ENCODE measurements at places on chromosomes 1 and 21.

DNA sequence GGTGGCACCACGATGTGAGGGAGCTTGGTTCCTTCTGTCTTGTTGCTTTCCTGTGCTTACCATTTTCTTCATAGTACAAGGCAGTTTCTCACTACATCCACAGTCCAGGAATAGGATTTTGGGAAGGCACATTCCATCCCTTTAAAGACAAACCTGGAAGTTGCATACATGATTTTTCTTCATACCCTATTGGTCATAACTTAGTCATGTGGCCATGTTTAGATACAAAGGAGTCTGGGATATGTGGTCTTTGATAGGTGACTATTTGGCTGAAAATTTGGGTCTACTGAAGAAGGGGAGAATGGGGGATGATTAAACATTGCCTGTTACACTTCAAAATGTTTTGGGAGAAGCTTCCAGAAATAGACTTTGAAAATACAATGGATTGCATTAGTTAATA, 7.0 kb downstream of the DYRK1A start:
- no peak for DNase-seq

DNA sequence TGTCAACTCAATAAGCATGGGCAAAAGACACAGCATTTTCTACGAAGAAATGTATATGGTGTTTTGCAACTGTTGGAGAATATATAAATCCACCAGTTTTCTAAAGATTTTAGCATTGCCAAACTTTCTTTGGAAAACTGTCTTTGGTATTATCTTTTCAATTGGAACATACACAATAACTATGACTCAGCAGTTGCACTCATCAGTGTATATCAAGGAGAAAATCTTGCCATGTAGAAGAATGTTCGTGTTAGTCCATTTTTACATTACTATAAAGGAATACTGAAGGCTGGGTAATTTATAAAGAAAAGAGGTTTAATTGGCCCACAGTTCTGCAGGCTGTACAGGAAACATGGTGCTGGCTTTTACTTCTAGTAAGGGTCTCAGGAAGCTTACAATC, 41.1 kb downstream of the PRKAA2 start:
- no peak for DNase-seq

GRCh38 chr1:150544204-150544603, 5.0 kb upstream of the ADAMTSL4 start:
- no peak for DNase-seq

DNA sequence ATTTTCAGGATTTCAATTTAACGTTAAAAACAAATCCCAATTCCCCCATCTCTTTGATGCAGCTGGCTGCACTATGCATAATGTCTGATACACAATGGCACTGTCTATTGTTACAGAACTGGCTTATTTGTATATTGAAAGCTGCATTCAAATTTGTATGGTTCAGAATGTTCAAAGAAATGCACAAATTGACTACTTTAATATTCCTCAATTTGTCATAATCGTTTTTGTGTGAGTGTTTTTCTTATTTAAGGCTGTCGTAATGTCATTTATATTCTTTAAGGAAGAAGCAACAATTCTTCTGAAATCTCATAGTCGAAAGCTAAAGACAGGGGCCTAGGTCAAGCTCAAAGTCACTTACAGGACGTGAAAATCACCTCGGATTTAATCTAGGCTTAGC, 341.4 kb upstream of the ZRANB2 start:
- DNase-seq, result no peak

GRCh38 chr1:107251839-107252238, 111.0 kb downstream of the NTNG1 start:
- DNase-seq, result no peak

DNA sequence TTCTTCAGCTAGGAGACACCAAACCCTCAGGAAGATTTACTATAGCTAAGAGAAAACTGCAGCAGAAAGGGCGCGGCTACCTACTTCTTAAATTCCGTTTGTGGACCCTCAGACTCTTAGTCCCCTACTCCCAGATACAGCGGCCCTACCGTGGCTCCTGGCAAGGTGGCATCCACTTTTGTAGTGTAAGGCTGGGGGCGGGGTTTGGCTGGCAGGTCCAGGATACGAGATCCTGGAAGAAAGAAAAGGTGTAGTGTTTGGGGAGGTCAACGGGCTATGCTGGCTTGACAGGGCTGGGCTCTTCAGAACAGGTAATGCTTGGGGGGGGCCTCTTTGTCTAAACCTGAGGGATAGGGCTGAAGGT, 280 bp downstream of the CREB3L4 start:
- DNase-seq, result no peak

- DNase-seq, result no peak
Observed at GRCh38 chr1:82299656-82300055, 498.9 kb downstream of the ADGRL2 start.

DNA sequence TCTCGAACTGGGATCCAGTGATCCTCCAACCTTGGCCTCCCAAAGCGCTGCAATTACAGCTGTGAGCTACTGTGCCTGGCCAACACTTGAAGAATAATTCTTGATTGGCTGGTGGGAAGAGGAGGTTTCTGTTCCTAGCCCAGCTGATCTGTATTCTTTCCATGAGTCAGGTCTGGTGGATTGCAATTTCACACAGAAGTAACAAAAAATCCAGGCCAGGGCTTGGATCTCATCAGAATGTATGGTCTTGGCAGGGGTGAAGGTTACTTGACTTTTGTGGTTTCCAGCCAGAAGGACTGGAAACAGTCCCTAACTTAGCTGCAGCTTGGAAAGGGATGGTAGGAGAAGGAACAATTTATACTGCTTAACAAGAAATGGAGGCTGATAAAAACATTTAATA, 5.1 kb upstream of the HP1BP3 start:
- DNase-seq, result no peak

DNA sequence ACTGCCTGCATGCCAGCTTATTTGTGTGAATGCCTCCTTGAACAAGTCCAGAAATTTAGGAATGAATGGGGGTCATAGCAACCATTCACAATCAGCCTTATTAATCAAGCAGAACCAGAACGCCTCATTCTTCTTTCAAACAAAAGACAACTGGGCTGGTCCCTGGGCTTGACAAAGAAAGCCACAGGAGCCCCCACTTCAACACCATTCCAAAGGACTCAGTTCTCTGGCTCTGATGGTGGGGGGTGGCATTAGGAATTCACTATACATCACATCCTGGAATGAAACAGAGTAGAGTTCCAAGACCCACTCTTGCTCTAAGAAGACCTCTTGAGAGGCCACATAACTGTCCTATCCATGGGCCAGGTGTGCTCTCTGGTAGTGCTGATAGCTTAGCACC, 186.6 kb upstream of the ST6GALNAC5 start:
- no peak for DNase-seq

DNA sequence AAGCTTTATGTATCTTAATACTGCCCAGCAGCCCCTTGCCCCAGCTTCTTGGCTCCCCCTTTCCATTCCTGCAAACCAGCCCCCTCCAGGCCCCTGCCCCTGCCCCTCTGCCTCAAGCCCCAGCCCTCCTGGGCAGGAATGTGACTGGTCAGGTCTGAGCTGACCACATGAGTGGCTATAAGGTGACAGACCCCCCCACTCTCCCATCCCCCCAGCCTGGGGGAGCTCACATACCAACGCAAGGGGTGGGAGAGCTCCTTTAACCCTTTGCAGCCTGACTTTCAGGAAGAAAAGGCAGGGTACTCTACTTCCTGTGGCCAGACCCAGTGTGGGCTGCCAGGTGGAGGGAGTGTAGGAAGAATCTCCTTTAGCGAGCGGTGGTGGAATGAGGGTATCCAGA, 33.2 kb downstream of the AHDC1 start:
- no peak for DNase-seq

- no peak for DNase-seq
Observed at GRCh38 chr1:200624679-200625335, 4.3 kb upstream of the KIF14 start.

Measured in NCI-H1417 treated with DMSO at 0.1 percent for 48 hours (cell line).